Suprapubic skin (tissue), 4 donors: ENCODE measurements at places on chromosomes 6 and 20. TPM values are rescaled to one million over a fixed set of nuclear protein-coding genes. Genes with fewer than 3 reads are reported as not detected.

DNA sequence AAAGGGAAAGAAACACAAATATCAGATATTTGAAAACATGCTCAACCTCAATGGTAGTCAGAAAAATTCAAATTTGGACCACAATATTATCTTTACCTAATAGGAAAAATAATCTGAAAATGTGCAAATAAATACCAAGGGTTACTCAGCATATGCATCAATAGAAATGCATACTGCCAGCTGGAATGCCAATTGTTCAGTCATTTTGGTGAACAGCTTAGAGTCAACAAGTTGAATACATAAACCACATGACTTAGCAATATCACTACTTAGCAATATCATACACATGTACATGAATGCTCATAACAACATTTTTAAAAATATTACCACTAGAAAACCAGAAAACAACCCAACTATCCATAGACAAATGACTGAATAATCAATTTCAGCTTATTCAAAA lies 212.7 kb downstream of the PTPRK start:
- no peaks in the 10 kb centered on the region for H3K4me1 ChIP-seq
- H3K4me3 ChIP-seq: no peak overlapping the region
- no peak for DNase-seq
- H3K27ac ChIP-seq: no peak overlapping the region
- no peaks in the 10 kb centered on the region for H3K27me3 ChIP-seq

- H3K36me3 ChIP-seq: no peaks in the 10 kb centered on the region
- H3K4me3 ChIP-seq: no peak overlapping the region
- no peak for DNase-seq
- H3K4me1 ChIP-seq: no peaks in the 10 kb centered on the region
- no peaks in the 10 kb centered on the region for H3K27me3 ChIP-seq
Measured at GRCh38 chr6:154252678-154253077, 103.9 kb downstream of the IPCEF1 start.

- no peak overlapping the region for H3K4me3 ChIP-seq
- H3K27ac ChIP-seq: no peak overlapping the region
- DNase-seq: no peak
- no peaks in the 10 kb centered on the region for H3K27me3 ChIP-seq
- H3K4me1 ChIP-seq: no peaks in the 10 kb centered on the region
Measured at GRCh38 chr6:37160922-37161778, 8.8 kb upstream of the PIM1 start.

DNA sequence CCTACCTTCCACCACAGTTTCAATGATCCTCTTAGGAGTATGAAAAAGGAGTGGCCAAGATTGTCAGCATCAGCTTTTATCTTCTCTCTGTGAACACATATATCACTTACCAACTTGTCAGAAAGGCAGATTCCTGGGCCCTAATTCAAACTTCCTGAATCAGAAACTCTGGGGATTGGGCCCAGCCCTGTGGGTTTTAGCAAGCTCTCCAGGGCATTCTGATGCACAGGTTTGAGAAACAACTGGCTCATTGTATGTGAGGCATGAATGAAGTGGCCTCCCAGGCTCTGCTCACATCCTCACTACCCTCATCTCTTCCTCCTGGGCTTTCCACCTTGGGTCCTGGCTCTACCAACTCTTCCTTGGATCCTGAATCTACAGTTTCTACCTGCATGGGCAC lies 13.2 kb upstream of the THBD start:
- H3K27me3 ChIP-seq: no peaks in the 10 kb centered on the region
- no peak overlapping the region for H3K27ac ChIP-seq
- no peak for DNase-seq
- peaks cover 17% of the 10 kb centered on the region for H3K4me1 ChIP-seq
- no peaks in the 10 kb centered on the region for H3K36me3 ChIP-seq

GRCh38 chr6:142207265-142207877 lies 60.3 kb downstream of the VTA1 start:
- H3K4me3 ChIP-seq: no peak overlapping the region
- DNase-seq: no peak
- no peaks in the 10 kb centered on the region for H3K27me3 ChIP-seq
- no peaks in the 10 kb centered on the region for H3K4me1 ChIP-seq

DNA sequence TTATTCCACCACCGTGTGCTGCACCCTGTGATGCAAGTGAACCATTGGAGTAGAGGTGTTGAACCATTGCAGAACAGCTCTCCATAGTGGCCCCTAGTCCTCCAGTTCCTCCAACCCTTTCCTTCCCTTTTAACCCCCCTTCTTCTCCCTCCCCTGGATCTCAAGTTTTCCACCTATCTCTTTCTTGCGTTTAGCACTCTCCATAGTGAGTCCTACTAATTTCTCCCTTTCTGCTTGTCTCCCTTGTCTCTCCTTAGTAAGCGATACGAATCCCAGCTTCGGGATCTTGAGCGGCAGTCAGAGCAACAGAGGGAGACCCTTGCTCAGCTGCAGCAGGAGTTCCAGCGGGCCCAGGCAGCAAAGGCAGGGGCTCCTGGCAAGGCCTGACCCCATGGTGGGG lies 1.1 kb downstream of the PFDN6 start:
- H3K27me3 ChIP-seq: no peaks in the 10 kb centered on the region
- peaks cover 25% of the 10 kb centered on the region for H3K4me1 ChIP-seq
- H3K4me3 ChIP-seq: peak overlapping the region; percentile 86
- H3K27ac ChIP-seq: no peak overlapping the region

GRCh38 chr6:166382500-166382932 lies 224 bp downstream of the MPC1 start:
- no peaks in the 10 kb centered on the region for H3K27me3 ChIP-seq
- peak overlapping the region; percentile 95 for H3K27ac ChIP-seq
- H3K4me3 ChIP-seq: peak overlapping the region; percentile 75
- H3K4me1 ChIP-seq: peaks cover 18% of the 10 kb centered on the region
- no peaks in the 10 kb centered on the region for H3K36me3 ChIP-seq

DNA sequence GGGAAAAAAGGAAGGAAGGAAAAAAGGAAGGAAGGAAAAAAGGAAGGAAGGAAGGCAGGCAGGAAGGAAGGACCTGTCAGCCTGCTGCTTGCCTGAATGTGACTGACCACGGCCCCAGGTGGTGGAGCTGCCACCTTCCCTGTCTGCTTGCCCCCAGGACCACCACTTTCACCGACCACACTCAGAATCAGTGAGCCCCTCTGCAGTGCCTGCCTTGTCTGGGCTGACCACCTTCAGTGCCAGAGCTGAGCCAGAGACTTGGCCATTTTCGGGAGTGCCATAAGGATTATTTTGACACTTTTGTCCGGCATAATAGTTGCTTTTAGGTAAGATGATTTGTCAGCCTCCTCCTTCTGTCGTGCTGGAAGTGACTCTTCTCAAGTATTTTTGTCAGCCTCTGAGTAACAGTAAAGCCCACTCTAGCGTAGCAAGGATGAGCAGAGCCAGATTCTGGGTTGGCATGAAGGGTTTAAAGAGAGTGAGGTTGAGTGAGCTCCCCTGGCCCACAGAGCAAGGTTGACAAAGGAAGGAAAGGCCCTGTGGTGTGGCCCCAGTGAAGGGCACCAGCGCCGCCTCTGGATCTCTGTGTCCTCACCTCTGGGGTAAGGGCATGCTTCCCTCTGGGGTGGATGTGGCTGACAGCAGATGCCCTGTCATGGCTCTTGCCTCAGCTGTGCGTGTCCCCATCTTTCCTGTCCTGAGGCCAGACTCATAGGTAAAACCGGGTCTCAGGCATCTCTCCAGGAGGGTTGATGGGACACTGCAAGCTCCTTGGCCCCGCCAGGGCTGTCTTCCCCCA lies 214.7 kb upstream of the FOXQ1 start:
- H3K27ac ChIP-seq: no peak overlapping the region
- no peak for DNase-seq
- peaks cover 11% of the 10 kb centered on the region for H3K4me1 ChIP-seq

DNA sequence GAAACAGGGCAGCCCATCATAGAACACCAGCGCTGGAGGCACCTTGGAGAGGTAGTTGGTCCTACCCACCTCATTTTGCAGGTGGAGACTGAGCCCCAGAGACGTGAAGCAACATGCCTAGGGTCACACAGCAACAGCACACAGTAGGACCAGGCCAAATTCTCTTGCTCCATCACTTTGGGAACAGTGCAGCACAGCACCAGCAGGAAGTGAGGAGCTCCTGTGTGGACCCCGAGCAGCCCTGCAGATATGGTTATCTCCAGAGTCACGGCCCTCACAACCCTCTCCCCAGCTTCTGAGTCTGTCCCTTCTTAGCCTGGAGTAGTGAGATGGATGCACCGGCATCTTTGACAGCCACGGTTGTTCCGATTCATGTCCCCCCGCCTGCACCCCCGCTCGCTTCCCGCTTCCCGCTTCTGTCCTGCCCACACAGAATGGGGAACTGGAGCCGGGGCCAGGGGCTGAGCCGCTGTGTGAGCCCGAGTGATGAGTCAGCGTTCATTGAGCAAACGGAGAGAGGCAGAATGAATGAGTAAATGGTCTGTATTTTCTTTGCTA lies 72.6 kb upstream of the DUSP22 start:
- peaks cover 16% of the 10 kb centered on the region for H3K27me3 ChIP-seq
- no peak for DNase-seq
- H3K36me3 ChIP-seq: no peaks in the 10 kb centered on the region
- no peak overlapping the region for H3K4me3 ChIP-seq
- peaks cover 13% of the 10 kb centered on the region for H3K4me1 ChIP-seq

DNA sequence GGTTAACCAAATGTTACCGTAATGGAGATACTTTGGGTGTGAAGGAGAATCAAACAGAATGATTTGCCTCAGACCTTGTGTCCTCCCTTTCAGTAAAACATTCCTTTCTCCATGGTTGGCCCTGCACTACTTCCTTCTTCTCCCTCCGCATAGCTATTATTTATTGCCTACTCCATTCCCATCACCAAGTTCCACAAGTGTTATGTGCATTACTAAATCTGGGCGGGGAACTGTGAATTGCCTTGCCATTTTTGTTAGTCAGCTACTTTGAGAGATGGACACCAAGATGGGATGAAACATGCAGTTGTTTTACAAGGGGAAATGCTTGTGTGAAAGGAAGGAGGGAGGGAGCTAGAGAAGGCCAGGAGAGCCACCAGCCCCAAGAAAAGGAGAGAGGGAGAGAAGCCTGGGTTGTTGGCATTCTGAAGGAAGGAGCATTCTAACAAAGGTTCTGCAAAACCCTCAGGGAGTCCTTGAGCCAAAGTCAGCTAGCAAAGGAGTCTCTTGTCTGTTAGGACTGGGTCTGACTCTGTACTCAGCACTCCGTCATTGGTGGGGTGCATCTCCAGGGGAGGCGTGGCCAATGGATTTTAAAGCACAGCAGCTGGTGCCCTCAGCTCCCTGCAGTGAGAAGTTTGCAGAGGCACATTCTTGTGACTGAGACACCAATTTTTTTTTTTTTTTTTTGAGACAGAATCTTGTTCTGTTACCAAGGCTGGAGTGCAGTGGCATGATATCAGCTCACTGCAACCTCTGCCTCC lies 83.6 kb upstream of the CHD6 start:
- H3K36me3 ChIP-seq: no peaks in the 10 kb centered on the region
- no peak overlapping the region for H3K4me3 ChIP-seq
- no peaks in the 10 kb centered on the region for H3K4me1 ChIP-seq
- no peak for DNase-seq

- DNase-seq: no peak
- H3K36me3 ChIP-seq: no peaks in the 10 kb centered on the region
- H3K4me1 ChIP-seq: peaks cover 6% of the 10 kb centered on the region
- H3K27ac ChIP-seq: no peak overlapping the region
Measured at GRCh38 chr6:12422848-12423247, 132.7 kb downstream of the EDN1 start.

DNA sequence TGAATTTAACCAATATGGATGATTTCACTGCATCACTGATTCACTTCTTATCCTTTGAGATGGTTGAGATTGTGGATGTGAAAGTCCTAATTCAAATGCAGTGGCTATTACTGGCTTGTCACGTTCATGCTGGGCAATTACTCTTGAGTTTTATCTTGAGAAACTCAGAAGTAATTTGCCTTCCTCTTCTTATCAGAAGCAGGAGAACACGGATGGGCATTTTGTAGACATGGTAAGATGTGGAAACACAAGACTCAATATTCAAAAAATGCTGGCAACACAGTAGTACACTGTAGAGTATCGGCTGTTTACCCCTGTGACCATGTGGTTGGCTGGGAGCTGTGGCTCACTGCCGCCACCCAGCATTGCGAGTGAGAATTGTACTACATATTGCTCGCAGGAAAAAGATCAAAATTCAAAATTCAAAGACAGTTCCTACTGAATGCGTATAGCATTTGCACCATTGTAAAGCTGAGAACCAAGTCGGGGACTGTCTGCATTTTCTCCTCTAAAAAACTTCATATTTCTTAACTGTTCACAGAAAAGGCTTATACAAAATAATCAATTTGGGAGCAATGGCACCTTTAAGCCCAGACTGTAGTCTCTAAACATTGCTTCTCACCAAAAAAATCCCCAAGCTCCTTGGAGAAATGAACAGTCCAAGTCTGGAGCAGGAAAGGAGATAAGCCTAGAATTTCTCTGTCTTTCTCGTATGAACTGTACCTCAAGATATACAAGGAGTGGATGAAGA lies 61.9 kb upstream of the ELOVL5 start:
- no peaks in the 10 kb centered on the region for H3K27me3 ChIP-seq
- no peaks in the 10 kb centered on the region for H3K4me1 ChIP-seq
- no peak overlapping the region for H3K4me3 ChIP-seq
- no peak overlapping the region for H3K27ac ChIP-seq

GRCh38 chr20:3738111-3739053 lies 5.9 kb downstream of the HSPA12B start:
- H3K27me3 ChIP-seq: no peaks in the 10 kb centered on the region
- H3K4me1 ChIP-seq: peaks cover 8% of the 10 kb centered on the region
- H3K4me3 ChIP-seq: no peak overlapping the region

DNA sequence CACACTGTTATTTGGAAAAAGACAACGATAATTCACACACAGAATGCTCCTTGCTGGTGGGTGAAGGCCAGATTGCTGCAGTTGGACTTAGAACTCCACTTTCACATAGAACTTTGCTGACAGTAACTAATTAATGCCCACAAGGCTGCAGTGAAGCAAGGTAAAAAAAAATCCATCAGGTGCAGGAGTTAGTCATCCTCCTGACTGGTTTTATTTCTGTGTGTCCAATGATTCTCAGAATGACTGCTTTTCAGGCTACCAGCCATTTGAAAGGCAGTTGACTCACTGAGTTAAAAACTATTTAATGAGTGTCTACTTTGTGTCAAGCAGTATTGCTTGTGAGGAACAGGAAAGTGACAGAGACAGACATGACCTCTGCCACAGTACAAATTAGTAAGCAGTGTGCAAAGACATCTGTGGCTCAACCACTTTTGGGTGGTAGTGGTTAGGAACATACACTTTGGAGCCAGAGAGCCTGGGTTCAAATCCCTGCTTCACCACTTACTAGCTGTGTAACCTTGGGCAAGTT lies 41.9 kb downstream of the ELOVL5 start:
- H3K27ac ChIP-seq: no peak overlapping the region
- H3K27me3 ChIP-seq: no peaks in the 10 kb centered on the region
- DNase-seq: no peak
- H3K4me3 ChIP-seq: no peak overlapping the region
- peaks cover 31% of the 10 kb centered on the region for H3K4me1 ChIP-seq

- no peak for DNase-seq
- no peaks in the 10 kb centered on the region for H3K4me1 ChIP-seq
- H3K4me3 ChIP-seq: no peak overlapping the region
Measured at GRCh38 chr20:45390931-45391330, 12.8 kb upstream of the TP53TG5 start.

The RAET1L gene
- 8.0 TPM for total RNA-seq

The MUC21 gene
- not detected for total RNA-seq

The KCNK16 gene
- total RNA-seq: not detected

The RAB44 gene
- total RNA-seq: not detected

The ANGPT4 gene
- total RNA-seq: 0.72 TPM

The FERMT1 gene
- total RNA-seq: 32.9 TPM

The BPI gene
- not detected for total RNA-seq

The GPR63 gene
- total RNA-seq: 0.49 TPM

The KHDC1L gene
- not detected for total RNA-seq

The AGPAT1 gene
- total RNA-seq: 30.4 TPM

The TPBG gene
- total RNA-seq: 28.5 TPM

The ELOVL2 gene
- 0.18 TPM for total RNA-seq

The MED23 gene
- total RNA-seq: 37.0 TPM
